A375 (cell line): ENCODE measurements at places on chromosomes 13 and 19. TPM values are rescaled to one million over a fixed set of nuclear protein-coding genes. Genes with fewer than 3 reads are reported as not detected.

TMEM59L gene
- total RNA-seq = 2.0 and 2.5 TPM in 2 replicates

UBE2L5 gene
- total RNA-seq = 0.05 TPM in 1 of 2 replicates, not detected in the other

NTF4 gene
- total RNA-seq = 0.40 TPM in 1 of 2 replicates, not detected in the other

CERS1 gene
- 16.5 and 18.2 TPM in 2 replicates for total RNA-seq

IZUMO1 gene
- total RNA-seq = not detected in 2 replicates

FLT1 gene
- total RNA-seq = 10.9 and 12.1 TPM in 2 replicates

CCDC122 gene
- 4.8 and 5.3 TPM in 2 replicates for total RNA-seq

CC2D1A gene
- 44.1 and 52.4 TPM in 2 replicates for total RNA-seq

ATP1A3 gene
- not detected in 2 replicates for total RNA-seq

DENND1C gene
- not detected in 2 replicates for total RNA-seq

EGLN2 gene
- total RNA-seq = 62.4 and 70.2 TPM in 2 replicates

MYO1F gene
- total RNA-seq = 0.41 and 0.56 TPM in 2 replicates
